ENCODE measurements at places on chromosomes 7 and 10.

DNA sequence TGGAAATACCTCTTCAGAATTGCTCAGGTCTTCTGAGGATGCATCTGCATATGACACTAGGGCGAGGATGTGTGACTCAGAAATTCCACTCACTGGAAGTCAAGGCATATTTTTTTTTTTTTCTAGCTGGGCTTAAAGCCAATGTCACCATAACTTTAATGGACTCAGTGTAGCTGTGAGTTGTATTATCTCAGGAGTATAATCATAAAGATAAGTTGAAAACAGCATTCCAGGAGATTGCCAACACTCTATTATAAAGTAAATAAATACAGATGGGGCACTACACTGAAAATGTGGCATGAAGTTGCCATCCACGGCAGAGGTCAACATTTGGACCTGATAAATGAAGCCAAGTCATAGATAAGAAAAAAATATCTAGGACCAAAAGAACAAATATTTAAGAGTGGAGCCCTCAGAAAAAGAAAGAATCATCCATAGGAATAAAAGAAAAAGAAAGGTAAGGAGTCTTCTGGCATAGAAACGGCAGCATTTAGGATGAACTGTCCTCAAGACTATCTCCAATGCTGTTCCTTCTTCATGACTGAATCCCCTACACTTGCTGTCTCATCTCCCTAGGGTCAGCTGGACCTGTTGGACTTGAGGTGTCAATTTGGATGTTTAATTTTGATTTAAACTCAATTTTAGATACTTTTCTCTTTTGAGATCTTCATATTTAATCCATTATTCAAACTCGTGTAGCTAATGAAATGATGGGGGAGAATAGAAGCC, 72.9 kb upstream of the CAV2 start:
- no peak for DNase-seq

- DNase-seq = no peak
Observed at GRCh38 chr7:115678086-115678982, 352.2 kb downstream of the TFEC start.

- DNase-seq = no peak
Observed at GRCh38 chr10:77844177-77844576, 82.4 kb downstream of the DLG5 start.

- no peak for DNase-seq
Observed at GRCh38 chr10:90484518-90484917, 373.3 kb downstream of the HTR7 start.

GRCh38 chr10:124174673-124175645, 81.6 kb upstream of the CHST15 start:
- DNase-seq = no peak

DNA sequence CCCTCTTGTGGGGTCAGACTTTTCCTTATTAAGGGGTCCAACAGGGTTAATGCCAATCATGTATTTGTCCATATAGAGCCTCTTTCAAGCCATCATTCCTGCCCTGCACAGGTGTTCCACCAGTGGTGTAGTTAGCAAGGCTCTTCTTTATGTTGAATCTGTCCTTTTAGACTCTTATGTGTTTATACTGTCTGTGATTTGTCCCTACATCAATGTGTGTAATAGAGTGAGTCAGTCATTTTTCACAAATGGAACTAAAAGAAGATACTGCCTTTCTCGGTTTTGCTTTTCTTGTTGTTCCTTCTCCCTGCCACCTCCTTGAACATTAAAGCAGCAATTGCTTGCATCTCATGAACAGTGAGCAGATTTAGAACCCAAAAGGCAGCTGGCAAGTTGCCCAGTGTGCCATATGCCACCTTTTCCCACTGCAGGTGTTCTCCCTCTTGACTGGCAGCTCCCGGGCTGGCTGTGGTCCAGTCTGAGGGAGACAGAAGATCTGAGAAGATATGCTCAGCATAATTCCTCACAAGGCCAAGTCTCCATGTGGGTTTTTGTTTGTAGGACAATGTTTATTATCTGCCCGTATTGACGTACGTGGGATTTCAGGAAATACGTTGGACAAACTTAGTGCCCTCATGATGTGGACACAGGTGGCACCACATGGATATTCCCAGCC, 154.1 kb downstream of the LHFPL3 start:
- DNase-seq = no peak

DNA sequence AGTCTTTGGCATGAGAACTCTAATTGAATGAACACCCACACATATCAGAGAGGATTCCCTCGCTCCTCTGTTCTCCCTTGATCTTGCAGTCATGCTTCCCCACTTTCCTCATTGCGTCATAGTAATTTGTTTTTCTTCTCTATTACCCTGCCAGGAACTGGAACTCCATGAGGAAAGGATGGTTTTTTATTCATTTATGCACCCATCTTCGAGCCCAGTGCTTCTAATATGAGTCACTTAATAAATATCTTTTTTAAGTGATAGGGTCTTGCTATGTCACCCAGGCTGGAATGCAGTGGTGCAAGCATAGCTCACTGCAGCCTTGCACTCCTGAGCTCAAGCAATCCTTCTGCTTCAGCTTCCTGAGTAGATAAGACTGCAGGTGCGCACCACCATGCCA, 83.5 kb downstream of the OTUD1 start:
- no peak for DNase-seq

- DNase-seq = no peak
Observed at GRCh38 chr10:15324113-15324512, 47.0 kb downstream of the FAM171A1 start.

GRCh38 chr10:130867446-130868194, 443.9 kb downstream of the TCERG1L start:
- DNase-seq = no peak

GRCh38 chr7:27133409-27134231, 3.1 kb upstream of the HOXA4 start:
- DNase-seq = no peak

GRCh38 chr10:89382757-89383156, 4.9 kb downstream of the IFIT1B start:
- DNase-seq = no peak

GRCh38 chr7:15504351-15504750, 57.5 kb downstream of the AGMO start:
- DNase-seq = no peak

DNA sequence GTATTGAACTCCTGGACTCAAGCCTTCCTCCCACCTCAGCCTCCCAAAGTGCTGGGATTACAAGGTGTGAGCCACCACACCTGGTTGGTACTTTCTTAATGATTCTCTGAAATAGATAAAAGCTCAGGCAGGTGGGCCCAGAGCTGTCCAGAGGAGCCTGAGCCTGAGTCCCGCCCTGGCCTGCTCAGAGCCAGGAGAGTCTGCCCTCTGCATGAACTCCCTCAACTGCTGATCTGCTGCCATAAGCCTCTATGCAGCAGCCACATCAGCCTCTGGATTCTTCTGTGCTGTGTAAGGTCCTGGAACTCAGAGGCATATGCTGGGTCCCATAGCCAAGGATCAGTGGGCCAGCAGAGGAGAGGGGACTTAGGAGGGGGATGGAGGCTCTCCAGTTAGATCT, 23.1 kb upstream of the DDIT4 start:
- DNase-seq = no peak

GRCh38 chr7:41624818-41625217, 78.1 kb downstream of the INHBA start:
- DNase-seq = no peak

- DNase-seq = no peak
Observed at GRCh38 chr10:74881253-74881884, 55.0 kb downstream of the KAT6B start.

DNA sequence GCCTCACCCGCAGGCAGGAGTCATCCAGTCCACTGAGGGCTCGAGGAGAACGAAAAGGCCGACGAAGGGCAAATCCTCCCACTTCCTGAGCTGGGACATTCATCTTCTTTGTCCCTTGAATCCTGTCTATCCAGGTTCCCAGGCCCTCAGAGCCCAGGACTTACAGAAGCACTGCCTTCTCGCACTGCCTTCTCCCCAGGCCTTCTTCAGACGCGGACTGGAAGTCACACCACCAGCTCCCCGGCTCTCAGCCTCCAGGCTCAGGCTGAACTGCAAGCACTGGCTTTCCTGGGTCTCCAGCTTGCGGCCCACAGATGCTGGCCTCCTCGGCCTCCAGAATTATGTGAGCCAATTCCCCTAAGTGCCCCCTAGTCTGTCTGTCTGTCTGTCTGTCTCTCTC, 6.4 kb upstream of the MMP21 start:
- no peak for DNase-seq

GRCh38 chr7:116028787-116029186, 1.8 kb downstream of the TFEC start:
- DNase-seq = no peak

- no peak for DNase-seq
Observed at GRCh38 chr7:32043688-32044087, 26.5 kb downstream of the PDE1C start.

DNA sequence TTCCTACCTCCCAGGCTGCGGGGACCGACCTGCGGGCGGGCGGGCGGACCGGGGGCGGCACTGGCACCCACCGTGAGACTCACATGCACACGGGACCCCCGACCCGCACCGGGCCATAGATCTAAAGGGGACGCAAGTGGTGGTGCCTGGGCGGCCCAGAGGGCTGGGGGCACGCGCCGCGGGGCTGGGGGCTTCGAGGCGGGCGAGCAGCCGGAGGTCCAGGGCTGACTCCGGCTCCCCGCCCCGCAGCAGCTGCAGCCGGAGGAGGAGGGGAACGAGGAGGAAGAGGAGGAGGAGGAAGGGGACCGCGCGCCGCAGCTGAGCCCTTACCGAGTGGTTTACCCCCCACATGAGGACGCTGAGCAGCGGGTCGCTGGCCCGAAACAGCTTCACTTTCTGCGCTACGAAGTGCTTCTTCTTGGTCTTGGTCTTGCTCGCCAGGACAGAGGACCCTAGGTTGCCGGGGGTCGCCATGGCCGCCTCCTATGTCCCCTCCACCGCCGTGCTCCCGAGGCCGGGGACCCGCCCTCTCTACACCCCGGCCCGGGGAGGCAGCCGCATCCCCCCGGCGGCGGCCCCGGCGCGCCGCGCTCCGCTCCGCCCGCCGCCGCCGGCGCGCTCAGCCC, 412 bp downstream of the PIP4K2A start:
- DNase-seq = peak; percentile 21

DNA sequence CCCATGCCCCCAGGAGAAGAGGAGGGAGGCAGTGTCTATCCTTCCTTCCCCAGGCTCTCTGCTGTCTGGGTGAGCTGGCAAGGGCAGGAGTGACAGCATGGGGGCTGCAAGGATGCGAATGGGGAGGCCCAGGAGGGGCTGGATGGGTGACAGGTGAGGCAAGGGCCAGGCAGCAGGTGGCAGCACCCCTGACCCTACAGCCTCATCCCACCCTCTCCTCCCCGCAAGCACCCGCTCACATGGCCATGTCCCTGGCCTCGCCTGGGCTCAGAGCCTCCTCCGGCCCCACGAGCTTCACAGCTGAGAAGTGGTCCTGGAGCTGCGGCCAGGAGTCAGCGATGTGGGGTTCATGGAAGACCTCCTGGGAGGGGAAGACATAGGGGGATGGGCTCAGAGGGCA, 5.4 kb downstream of the PLOD3 start:
- DNase-seq = no peak

DNA sequence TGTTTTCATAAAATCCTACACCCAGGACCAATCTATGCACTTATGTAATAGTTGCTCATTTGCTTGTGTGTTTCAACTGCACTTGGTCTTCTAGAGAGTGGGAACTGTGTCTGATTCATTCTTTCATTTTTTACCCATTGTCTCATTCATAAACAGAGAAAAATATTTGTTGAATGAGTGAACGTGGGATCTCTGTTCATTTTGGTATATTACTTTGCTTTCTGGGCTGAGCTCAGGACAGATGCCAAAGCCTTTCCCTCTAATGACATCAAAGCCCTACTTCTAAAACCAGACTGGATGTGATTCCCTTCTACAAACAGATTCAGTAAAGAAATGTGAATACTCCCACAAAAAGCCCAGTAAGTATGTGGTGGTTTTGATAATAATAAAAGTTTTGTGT, 145.2 kb downstream of the ST7 start:
- no peak for DNase-seq

DNA sequence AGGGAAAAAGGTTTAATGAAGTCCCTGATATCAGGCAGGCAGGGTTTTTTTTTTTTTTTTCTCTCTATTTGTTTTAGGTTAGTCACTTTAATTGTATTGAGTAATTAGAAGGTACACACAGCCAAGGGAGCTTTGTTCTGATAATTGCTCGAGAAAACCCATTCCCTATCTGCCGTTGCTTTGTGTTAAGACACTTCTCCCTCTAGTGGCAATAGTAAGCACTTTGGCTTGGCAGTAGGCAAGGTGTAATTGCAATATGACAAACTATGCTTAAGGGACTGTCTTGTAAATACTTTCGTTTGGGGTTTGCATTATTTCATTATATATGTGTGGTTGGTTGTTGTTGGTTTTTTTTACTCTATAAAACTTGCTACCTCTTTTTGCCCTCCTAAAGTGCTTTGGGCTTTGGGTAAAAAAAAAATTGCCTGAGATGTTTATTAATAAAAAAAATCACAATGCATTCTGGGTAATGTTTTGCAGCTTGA, 113.4 kb downstream of the BTRC start:
- DNase-seq = no peak

DNA sequence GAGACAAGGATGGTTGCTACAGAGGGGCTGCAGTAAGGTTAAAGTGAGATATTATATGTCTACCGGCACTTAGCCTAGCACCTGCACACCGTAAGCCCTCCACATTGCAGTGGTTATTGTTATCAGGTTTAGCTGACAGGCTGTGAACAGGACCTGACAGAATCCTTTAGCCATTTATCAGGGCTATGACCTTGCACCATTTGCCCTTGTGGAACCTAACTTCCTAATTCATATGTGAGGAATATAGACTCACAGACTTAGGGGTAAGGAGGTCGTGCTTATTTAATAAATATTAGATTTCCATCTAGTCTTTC, 10.1 kb downstream of the NCOA4 start:
- DNase-seq = no peak

DNA sequence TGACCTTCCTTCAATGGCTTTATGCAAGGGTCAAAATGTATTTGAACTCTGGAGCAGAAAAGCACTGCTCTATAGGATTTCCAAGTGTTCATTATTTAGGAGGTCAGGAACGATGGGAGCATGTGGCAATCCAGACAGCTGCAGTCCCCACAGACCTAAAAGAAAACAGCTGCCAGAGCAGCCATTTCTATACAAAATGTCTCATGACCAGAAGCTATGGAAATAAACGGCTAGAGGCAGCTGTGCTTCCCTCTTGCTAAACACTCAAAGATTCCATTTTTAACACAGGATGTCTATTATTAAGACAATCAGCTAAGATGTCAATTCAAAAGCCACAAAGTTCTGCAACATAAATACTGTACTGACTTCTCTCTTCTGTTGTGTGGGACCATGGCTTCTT, 879.1 kb upstream of the C7orf33 start:
- no peak for DNase-seq

DNA sequence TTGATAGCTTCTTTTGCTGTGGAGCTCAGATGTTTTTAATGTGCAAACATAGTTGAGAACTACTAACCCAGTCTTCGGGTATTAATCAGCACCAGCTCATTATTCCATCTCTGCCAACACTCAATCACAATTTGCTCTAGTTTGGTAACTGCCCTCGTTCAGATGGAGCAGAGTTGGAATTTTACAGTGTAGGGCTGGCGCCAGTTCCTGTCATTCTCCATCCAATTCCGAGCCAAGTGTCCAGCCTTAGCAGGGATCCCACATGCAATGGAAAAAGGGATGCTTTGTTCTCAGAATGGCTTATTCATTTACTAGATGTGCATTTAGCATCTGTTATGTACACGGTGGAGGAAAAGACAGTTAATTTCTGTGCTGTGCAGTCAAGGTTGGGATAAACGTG, 504.5 kb upstream of the GALNT17 start:
- DNase-seq = no peak

Data from activated CD8-positive, alpha-beta memory T cell treated with anti-CD3 and anti-CD28 coated beads for 1 hour (primary cell).